Naive thymus-derived CD8-positive, alpha-beta T cell (primary cell): ENCODE measurements at places on chromosomes 4 and X. TPM values are rescaled to one million over a fixed set of nuclear protein-coding genes. Genes with fewer than 3 reads are reported as not detected.

The PLXNB3 gene
- not detected for polyA plus RNA-seq

The PASD1 gene
- not detected for polyA plus RNA-seq

The NUP62CL gene
- polyA plus RNA-seq: 0.28 TPM

DNA sequence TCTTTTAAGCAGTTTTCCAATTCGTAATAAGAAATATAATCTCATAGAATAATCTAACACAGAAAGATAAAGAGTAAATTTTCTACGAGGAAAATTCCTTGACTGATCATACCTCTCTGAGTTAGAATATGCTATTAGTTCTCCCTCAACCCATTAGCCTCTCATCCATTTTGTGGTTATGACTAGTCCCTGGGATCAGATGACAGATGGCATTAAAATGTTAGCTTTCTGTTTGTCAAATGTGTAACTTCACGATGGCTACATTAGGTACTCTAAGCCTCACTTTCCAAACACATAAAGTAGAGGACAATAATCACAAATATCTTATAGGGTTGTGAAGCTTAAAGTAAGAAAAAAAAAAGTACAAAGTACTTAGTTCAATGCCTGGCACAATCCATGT, 112.2 kb downstream of the ZAR1 start:
- H3K27me3 ChIP-seq: no peaks in the 10 kb centered on the region
- DNase-seq: no peak
- H3K4me3 ChIP-seq: no peak overlapping the region
- peaks cover 80% of the 10 kb centered on the region for H3K36me3 ChIP-seq
- no peaks in the 10 kb centered on the region for H3K4me1 ChIP-seq

GRCh38 chr4:155539746-155540145, 126.9 kb upstream of the GUCY1A1 start:
- no peak for DNase-seq
- no peaks in the 10 kb centered on the region for H3K36me3 ChIP-seq
- no peak overlapping the region for H3K27ac ChIP-seq

GRCh38 chr4:101682946-101683345, 107.6 kb upstream of the BANK1 start:
- DNase-seq: no peak
- no peaks in the 10 kb centered on the region for H3K4me1 ChIP-seq
- no peak overlapping the region for H3K27ac ChIP-seq
- peaks cover 2% of the 10 kb centered on the region for H3K27me3 ChIP-seq

DNA sequence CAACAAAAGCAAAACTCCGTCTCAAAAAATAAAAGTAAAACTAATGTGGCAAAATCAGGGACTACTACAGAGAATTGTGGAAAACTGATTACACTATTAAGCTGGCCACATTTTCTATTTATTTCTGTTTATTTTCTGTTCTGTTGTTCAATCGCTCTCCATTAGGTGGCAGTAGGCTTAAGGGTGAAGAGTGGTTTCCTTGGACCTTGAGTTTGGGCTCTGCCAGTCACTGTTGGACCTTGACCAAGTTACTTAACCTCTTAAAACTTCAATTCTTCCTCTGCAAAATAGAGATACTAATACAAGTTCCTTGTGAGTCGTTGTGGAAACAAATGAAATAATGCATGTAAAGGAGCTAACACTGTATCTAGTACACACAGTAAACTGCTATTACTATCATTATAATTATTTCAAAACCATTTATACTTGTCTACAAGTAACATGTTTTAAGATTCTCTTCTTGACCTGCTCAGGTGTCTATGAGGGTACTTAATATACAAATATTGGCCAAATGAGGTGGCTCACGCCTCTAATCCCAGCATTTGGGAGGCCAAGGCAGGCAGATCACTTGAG, 15.2 kb downstream of the HSD17B11 start:
- no peak for DNase-seq
- H3K4me3 ChIP-seq: no peak overlapping the region

GRCh38 chr4:6095023-6095752, 77.0 kb upstream of the C4orf50 start:
- peaks cover 5% of the 10 kb centered on the region for H3K4me1 ChIP-seq
- H3K27ac ChIP-seq: no peak overlapping the region
- no peaks in the 10 kb centered on the region for H3K27me3 ChIP-seq
- H3K36me3 ChIP-seq: no peaks in the 10 kb centered on the region
- DNase-seq: no peak
- H3K4me3 ChIP-seq: no peak overlapping the region

DNA sequence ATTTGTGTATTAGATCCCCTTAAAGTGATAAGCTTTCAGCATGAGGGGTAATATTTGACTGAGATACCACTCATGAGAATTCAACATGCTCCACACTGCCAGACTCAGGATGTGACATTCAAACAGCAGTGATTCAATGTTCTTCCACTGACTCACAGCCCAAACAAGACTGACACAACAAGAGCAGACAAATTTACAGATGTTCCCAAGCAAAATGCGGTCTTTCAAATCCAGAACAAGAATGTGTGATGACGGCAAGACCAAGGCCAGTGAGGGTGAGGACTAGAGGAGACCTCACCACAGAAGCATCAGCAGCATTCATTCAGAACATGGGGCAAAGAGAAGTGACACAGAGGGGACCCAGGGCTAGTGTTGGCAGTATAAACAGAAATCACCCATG, 99.3 kb upstream of the GRIA3 start:
- H3K36me3 ChIP-seq: no peaks in the 10 kb centered on the region
- H3K4me3 ChIP-seq: no peak overlapping the region
- H3K27ac ChIP-seq: no peak overlapping the region
- no peaks in the 10 kb centered on the region for H3K4me1 ChIP-seq

- H3K27ac ChIP-seq: no peak overlapping the region
- H3K27me3 ChIP-seq: peaks cover 15% of the 10 kb centered on the region
- no peak for DNase-seq
- no peak overlapping the region for H3K4me3 ChIP-seq
- no peaks in the 10 kb centered on the region for H3K4me1 ChIP-seq
Measured at GRCh38 chr4:145436796-145437195, 44.9 kb upstream of the SMAD1 start.

- no peak overlapping the region for H3K27ac ChIP-seq
- no peak overlapping the region for H3K4me3 ChIP-seq
- H3K4me1 ChIP-seq: no peaks in the 10 kb centered on the region
Measured at GRCh38 chrX:116282751-116283150, 112.2 kb downstream of the AGTR2 start.

DNA sequence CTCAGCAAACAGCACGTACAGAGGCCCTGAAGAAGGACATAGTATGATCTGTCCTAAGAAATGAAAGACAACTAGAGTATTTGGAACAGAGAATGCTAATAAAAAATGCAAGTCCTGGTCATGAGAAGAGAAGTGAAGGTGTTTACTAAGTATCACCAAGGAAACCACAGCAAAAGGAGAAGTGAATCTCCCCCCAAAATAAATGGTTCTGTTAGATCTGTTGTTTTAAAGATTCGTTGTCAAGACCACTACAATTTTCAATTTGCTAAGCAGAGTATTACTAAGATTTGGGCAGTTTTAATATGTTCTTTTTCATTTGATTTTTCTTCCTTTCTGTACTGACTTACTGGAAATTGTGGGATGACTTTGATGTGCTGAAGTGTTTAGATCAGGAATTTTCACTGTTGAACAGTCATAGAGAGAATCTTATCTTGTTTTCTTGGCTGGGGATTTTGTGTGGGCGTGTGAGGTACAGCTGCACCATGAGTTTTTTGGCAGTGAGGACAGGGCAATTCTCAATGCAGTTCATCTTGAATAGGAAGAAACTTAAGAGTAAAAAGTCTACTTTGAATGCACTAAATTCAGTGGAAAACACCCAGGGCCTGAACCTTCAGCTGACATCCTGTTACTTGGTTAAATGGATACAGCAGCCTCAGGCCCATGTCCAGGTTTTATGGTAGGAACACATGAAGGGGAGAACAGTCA, 132.2 kb downstream of the STIM2 start:
- H3K27me3 ChIP-seq: no peaks in the 10 kb centered on the region
- H3K36me3 ChIP-seq: peaks cover 17% of the 10 kb centered on the region
- no peak for DNase-seq

DNA sequence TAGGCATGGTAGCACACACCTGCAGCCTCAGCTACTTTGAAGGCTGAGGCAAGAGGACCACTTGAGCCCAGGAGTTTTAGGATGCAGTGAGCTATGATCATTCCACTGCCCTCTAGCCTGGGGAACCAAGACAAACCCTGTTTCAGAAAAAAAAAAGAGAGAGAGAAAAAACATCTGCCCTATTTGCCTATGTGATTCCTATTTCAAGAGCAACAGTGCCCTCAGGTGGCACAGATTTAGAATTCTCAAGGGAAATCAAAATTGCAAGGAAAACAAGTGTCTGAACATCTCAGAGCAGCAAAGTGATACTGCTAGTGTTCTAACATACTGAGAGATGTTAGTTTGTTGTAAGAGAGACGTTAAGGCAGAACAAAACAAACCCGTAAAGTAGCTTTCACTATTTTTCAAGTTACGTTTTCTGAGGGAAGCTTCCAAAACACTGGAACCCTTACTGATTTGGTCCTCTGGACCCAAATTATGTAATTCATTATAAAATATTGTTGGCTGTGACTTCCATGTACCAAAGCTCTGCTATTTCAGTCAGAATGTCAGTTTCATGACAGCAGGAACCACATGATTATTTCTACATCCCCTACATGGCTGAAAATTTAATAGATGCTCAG, 7.9 kb downstream of the BDH2 start:
- no peaks in the 10 kb centered on the region for H3K27me3 ChIP-seq
- H3K4me1 ChIP-seq: peaks cover 16% of the 10 kb centered on the region
- peak; percentile 27 for DNase-seq
- H3K4me3 ChIP-seq: no peak overlapping the region
- peaks cover 64% of the 10 kb centered on the region for H3K36me3 ChIP-seq

DNA sequence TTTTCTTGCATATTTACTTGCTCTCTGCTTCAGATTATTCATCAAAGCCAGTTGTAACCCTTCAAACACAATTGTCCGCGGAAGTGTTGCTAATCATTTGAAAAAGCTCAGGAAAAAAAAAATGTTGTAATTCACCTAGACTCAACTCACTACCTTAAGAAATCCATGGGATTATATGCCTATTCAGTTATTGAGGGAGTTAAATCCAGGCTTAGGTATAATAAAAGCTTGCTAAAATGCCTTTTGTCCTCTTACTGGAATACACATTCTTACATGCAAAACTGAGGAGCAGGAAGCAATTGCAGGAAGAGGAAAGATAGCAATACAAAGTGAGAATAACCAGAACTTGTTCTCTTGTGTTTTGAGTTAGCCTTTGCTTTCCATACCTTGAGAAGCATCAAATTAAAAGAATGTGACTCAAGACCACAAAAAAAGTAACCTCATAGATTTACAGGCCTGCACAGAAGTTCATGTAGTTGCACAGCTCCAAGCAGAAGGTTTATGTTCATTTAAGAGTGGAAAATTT, 91.4 kb upstream of the FAM241A start:
- no peak for DNase-seq
- H3K27ac ChIP-seq: no peak overlapping the region
- no peaks in the 10 kb centered on the region for H3K4me1 ChIP-seq
- H3K27me3 ChIP-seq: peaks cover 2% of the 10 kb centered on the region

- DNase-seq: peak; percentile 91
- no peaks in the 10 kb centered on the region for H3K36me3 ChIP-seq
- H3K27me3 ChIP-seq: no peaks in the 10 kb centered on the region
- H3K27ac ChIP-seq: peak overlapping the region; percentile 87
- H3K4me3 ChIP-seq: peak overlapping the region; percentile 70
Measured at GRCh38 chr4:3201718-3202702, 46.9 kb upstream of the MSANTD1 start.

DNA sequence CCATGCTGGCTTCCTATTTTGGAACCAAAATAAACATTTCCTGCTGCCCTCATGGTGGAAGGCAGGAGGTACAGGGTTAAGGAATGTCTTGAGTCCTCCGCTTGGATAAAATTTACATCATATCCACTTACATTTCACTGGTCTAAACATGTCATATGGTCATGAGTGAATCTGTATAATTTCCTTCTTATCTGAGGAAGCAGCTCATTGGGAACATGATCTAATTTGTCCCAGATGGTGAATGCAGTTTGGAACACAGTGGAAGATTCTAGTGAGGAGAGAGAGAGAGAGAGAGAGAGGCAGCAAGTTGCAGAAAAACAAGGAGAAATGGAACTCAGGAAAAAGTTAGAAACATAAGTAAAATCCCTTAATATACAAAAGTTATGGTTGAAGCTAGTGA, 46.8 kb downstream of the MXRA5 start:
- H3K27ac ChIP-seq: no peak overlapping the region
- no peaks in the 10 kb centered on the region for H3K4me1 ChIP-seq
- no peak for DNase-seq
- H3K27me3 ChIP-seq: no peaks in the 10 kb centered on the region
- H3K36me3 ChIP-seq: no peaks in the 10 kb centered on the region
- no peak overlapping the region for H3K4me3 ChIP-seq

- no peaks in the 10 kb centered on the region for H3K4me1 ChIP-seq
- no peak for DNase-seq
- no peaks in the 10 kb centered on the region for H3K27me3 ChIP-seq
Measured at GRCh38 chrX:23515028-23515427, 152.3 kb upstream of the PRDX4 start.

- H3K36me3 ChIP-seq: peaks cover 16% of the 10 kb centered on the region
- no peak overlapping the region for H3K27ac ChIP-seq
- no peaks in the 10 kb centered on the region for H3K27me3 ChIP-seq
- H3K4me3 ChIP-seq: no peak overlapping the region
- DNase-seq: no peak
- H3K4me1 ChIP-seq: peaks cover 6% of the 10 kb centered on the region
Measured at GRCh38 chr4:142124874-142125273, 488.5 kb downstream of the IL15 start.

DNA sequence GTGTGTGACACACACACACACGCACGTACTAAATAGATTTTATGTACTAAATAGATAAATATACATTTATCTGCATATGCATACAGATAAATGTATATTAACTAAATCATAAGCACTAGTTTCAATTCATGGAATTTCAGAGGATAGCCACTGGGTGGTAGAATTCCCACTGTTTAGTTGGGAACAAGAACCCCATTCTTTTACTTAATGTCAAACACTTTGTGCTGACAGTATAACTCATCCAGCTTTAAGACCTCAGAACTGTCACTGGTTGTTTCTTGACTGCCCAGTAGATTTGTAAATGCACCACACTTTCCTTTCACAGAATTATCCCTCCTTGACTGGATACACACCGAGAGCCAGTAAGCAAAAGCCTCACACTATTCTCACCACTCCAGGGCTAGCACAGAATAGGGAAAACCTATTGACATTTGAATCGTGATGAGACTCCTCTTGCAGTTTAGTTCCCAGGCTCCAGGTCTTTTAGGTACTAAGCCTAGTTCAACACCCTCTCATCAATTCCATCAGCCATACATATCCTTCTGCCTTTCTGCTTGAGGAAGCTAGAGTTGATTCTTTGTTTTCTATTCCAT, 32.4 kb downstream of the PPARGC1A start:
- no peaks in the 10 kb centered on the region for H3K27me3 ChIP-seq
- H3K4me3 ChIP-seq: no peak overlapping the region
- H3K4me1 ChIP-seq: no peaks in the 10 kb centered on the region
- DNase-seq: no peak
- no peak overlapping the region for H3K27ac ChIP-seq

- no peaks in the 10 kb centered on the region for H3K36me3 ChIP-seq
- no peak overlapping the region for H3K27ac ChIP-seq
- H3K4me1 ChIP-seq: no peaks in the 10 kb centered on the region
- no peak overlapping the region for H3K4me3 ChIP-seq
- DNase-seq: no peak
Measured at GRCh38 chr4:129822701-129823100, 726.7 kb downstream of the C4orf33 start.
